ENCODE measurements at places on chromosomes 5 and 9.

DNA sequence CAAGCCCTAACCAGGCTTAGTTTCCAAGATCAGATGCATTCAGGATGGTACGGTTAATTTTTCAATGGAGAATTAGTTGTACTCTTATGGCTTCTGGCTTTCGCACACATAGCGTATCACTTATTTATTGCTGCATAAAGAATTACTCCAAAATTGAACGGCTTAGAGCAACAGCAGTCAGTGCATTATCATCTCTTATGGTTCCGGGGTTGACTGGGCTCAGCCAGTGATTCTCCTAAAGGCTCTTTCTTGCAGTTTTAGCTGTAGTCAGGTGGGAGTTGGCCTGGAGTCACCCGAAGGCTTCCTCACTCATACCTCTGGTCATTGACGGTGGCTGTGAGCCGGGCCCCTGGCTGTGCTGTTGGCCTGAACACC lies 595 bp upstream of the GRHPR start:
- DNase-seq: no peak

DNA sequence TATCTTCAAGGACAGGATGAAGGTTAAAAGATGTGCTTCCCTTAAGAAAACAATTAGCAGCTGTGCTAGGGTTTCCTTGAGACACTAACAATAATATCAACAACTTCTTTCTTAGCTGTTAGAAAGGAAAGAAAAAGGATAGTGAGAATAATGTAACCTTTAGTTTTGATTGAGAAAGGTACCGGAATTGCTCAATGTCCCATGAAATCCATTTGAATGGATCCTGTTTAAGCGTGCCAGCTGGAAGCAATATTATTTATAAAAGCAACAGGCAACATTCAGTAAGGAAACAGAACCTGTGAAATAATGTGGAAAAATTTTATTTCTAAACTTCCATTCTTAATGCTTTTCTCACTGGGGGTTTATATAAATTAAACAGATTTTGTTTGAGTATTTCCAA lies 120.9 kb downstream of the CCDC192 start:
- DNase-seq: peak; percentile 17

- DNase-seq: peak; percentile 55
Measured at GRCh38 chr9:18330401-18331309, 143.3 kb upstream of the ADAMTSL1 start.

- DNase-seq: no peak
Measured at GRCh38 chr5:1514027-1514818, 9.5 kb downstream of the LPCAT1 start.

DNA sequence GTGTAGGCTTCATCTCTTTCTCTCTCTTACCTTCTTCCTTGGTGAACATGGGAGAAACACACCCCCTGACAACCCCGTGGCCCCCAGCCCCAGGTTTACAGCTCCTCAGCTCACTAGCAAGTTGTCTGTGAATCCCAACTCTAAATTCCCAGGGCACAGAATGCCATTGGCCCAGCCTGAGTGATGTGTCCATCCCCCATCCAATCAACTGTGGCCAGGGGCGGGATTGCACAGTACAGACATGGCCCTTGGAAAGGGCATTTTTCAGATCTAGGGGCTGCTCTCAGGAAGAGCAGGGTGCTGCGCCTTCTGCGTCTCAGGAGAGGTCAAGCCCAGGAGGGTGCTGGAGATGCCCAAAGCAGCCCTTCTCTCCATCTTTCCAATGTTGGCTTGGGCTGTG lies 48.2 kb upstream of the ASS1 start:
- no peak for DNase-seq

DNA sequence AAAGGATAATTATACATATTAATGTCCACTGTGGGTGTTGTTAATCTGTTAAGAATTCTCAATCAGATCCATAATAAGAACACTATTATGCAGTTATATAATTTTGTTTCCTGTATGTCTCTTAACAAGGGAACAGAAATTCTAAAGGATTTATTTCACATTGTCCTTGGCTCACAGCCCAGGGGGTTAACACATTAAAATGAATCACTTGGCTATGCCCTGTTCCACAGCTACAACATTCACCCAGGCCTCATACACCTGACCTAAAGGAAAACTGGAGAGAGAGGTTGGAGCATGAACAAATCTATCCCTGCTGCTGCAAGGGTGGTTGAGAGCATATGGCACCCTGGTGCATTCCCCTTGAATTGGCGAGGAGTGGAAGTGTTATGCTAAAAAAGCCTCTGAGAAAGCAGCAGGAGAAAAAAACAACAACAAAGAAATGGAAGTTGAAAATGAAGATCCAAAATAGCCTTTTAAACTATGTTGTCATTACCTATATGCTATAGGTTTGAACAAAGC lies 116.0 kb downstream of the KCNN2 start:
- no peak for DNase-seq

DNA sequence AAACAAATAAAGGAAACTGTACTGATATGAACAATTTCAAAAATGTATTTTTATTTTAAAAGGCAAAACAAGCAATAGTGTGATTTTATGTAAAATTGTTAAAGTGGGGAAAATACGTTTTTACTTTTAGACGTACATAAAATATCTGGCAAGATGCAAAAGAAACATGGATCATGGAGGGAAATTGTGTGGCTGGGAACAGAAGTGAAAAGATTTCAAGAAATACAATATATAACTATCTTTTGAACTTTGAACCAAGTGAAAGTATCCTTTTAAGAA lies 1.5 kb upstream of the ZNF367 start:
- DNase-seq: no peak

GRCh38 chr5:95644351-95645042 lies 2.1 kb upstream of the RFESD start:
- peak; percentile 79 for DNase-seq

- DNase-seq: peak; percentile 44
Measured at GRCh38 chr9:133103183-133103986, 17.7 kb downstream of the RALGDS start.

DNA sequence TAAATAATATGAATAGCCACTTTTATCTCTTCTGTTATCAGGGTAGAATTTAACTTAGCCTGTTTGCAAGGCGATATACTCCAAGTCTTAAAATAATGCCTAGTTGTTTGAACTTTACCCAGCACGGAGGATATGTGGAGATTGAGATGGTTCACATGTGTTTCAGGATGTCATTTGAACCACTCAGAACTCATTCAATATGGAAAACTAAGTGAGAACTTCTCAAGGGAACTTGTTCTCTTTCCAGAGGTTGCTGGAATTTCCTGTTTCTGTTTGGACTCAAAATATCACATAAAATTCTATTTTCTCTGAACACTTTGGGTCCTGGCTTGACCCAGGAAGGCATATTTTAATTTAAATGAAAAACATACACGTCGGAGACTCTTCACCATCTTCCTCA lies 139.1 kb upstream of the MYO10 start:
- DNase-seq: no peak

DNA sequence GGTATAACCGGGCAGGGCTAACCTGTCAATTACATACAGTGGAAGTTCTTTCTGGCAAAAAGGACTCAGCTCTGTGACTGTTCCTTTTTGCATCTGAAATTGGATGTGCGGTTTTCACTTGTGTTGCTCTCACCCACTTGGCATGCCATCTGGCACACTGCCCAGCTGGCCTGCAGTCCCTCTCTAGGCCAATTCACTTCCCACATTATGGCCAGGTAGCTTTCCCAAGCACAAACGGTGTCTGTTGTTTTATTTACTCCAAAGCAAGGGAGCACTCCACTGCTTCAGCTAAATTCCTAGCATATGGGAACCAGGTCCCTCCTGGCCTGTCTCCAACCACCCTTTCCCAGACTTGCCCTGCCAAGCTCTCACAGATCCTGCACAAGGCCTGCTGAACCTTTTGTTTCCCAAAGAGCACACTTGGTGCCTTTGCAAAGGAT lies 132.5 kb downstream of the SEMA6A start:
- DNase-seq: peak; percentile 32

- DNase-seq: peak; percentile 66
Measured at GRCh38 chr5:142295084-142295758, 29.6 kb downstream of the SPRY4 start.

- no peak for DNase-seq
Measured at GRCh38 chr5:573976-574375, 38.2 kb upstream of the CEP72 start.

- peak; percentile 8 for DNase-seq
Measured at GRCh38 chr9:110842169-110842568, 173.6 kb downstream of the MUSK start.

GRCh38 chr5:31898036-31898632 lies 259.2 kb downstream of the PDZD2 start:
- DNase-seq: no peak

DNA sequence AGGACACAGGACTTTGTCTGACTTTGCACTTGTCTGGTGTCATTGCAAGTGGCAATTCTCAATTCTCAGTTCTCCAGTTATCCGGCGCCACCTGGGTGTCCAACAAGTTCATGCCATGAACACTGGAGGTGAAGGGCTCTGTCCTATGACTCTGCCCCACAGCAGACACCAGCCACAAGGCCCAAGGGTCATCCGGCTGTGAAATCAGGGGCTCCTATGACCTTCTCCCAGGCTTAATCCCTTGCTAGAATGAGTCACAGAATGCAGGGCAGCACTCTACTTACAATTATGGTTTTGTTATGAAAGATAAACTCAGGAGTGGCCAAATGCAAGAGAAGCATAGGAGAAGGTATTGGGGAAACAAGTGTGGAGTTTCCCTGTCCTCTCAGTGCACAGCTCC lies 392.0 kb downstream of the GADD45G start:
- DNase-seq: no peak

DNA sequence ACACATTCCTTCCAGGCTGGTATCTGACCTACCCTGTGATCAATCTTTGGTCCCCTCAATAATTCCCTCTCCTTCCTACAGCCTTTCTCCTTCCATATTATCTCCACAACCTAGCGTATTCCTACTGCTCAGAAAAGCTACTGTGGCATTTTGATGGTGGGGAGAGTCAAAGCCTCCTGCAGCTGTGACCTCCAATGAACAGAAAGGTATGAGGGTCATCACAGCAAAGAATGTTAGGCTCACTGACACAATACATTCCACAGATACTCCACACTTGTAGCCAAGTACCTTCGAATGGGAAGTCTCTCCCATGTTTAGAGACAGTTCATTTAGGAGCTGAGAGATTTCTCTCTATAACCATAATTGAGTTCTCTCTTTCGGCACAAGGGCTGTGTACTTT lies 5.9 kb downstream of the FBN2 start:
- DNase-seq: no peak

Data from cardiac fibroblast (primary cell).